Aorta (tissue), 5 donors: ENCODE measurements at places on chromosomes 6 and 20. TPM values are rescaled to one million over a fixed set of nuclear protein-coding genes. Genes with fewer than 3 reads are reported as not detected.

TNNC2 gene
- polyA plus RNA-seq, result 26.3 TPM

ZNF334 gene
- 0.92 TPM for polyA plus RNA-seq

GPR6 gene
- not detected for polyA plus RNA-seq

MRPL2 gene
- 55.2 TPM for polyA plus RNA-seq

FYN gene
- 31.7 TPM for polyA plus RNA-seq

TGM6 gene
- not detected for polyA plus RNA-seq

KCNK17 gene
- 3.0 TPM for polyA plus RNA-seq

DNA sequence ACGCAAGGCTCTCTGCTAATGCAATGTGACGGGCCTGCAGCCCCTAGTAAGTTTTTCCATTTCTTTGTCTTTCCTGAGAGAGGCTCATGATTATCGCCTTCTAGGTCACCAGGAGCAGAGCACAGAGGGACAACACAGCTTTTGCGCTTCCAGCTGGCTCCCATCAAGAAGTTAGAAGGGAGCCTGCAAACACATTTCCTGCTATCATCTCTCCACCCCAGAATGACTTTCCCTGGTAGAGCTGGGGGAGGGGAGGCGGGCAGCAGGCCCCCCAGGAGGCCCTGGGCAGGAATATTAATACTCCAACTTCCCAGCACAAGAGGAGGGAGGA is 35.7 kb upstream of the CCDC167 start:
- DNase-seq, result no peak
- no peak overlapping the region for H3K27ac ChIP-seq
- no peaks in the 10 kb centered on the region for H3K4me1 ChIP-seq
- H3K36me3 ChIP-seq, result no peaks in the 10 kb centered on the region
- H3K4me3 ChIP-seq, result no peak overlapping the region

DNA sequence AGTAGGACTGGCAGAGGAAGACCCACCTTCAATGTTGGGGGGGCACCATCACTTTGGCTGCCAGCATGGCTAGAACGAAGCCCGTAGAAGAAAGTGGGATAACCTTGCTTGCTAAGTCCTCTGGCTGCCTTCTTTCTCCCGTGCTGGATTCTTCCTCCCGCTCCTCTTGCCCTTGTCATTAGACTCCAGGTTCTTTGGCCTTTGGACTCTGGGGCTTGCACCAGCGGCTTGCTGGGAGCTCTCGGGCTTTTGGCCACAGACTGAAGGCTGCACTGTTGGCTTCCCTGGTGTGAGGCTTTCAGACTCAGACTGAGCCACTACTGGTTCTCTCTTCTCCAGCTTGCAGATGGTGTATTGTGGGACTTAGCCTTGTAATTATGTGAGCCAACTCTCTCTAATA is 28.2 kb downstream of the GSTA2 start:
- no peak overlapping the region for H3K27ac ChIP-seq
- H3K4me1 ChIP-seq, result no peaks in the 10 kb centered on the region
- H3K36me3 ChIP-seq, result no peaks in the 10 kb centered on the region
- no peak for DNase-seq
- no peak overlapping the region for H3K4me3 ChIP-seq

DNA sequence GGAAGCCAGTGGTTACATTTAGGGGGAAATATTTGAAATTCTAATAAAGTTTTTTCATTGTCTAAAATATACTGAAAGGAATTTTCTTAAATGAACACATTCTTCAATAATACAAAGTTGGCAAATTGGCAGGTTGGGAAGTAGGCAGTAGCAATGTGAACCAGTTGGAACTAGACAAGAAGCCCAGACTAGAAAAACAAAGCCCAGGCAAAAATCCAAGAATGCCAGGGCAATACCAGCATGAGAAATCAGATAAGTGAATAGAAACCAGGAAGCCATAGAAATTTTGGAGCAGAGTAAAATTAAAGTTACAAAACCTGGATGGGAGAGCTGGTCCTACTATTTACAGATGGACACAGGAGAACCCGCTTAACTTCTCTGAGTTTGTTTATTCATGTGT is 52.2 kb downstream of the TPBG start:
- H3K36me3 ChIP-seq, result no peaks in the 10 kb centered on the region
- no peak overlapping the region for H3K4me3 ChIP-seq
- H3K27me3 ChIP-seq, result no peaks in the 10 kb centered on the region
- DNase-seq, result no peak
- no peaks in the 10 kb centered on the region for H3K4me1 ChIP-seq
- no peak overlapping the region for H3K27ac ChIP-seq

DNA sequence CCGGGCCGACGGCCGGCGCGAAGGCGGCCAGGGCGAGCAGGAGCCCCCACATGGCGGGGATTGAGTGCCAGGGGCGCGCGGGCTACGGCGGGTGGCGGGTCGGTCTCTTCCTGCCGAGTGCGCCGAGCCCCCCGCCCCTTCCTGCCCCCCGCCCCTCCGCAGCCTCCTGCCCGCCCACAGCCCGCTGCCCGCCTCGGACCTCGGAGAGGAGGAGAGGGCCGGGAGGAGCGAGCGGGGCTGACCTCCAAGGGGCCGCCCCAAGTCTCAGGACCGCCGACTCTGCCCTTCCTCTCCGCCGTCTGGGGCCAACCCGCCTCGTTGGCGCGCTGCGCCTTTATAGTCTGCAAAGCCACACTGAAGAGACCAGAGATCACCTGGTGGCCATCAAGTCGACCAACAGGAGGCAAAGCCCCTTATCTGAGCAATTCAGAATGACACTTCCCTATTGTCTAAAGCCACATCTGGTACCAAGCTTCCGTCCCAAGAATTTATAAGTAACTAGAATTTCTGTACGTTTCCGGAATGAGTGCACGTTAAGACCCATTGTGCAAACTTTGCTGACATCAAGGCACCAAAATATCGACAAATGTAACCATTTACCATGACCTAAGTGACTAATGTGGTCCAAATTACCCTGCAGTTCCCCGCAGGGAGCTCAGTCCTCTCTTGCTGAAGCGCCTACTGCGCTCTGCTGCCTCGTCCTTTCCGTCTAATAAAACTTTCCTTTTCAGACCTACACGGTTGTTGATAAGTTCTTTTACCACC is at the start of gene CPXM1:
TSS of gene CPXM1 (minus strand) at position 107 of the 765 bp plus-strand sequence. CDS start at position 52, 55 bp downstream.
- H3K36me3 ChIP-seq, result no peaks in the 10 kb centered on the region
- no peaks in the 10 kb centered on the region for H3K27me3 ChIP-seq
- no peaks in the 10 kb centered on the region for H3K4me1 ChIP-seq

GRCh38 chr6:107116328-107116892 is 1.1 kb upstream of the BEND3 start:
- H3K27me3 ChIP-seq, result no peaks in the 10 kb centered on the region
- H3K4me1 ChIP-seq, result no peaks in the 10 kb centered on the region
- no peak overlapping the region for H3K27ac ChIP-seq
- no peak for DNase-seq
- H3K4me3 ChIP-seq, result no peak overlapping the region

- DNase-seq, result no peak
- H3K27ac ChIP-seq, result no peak overlapping the region
- peaks cover 11% of the 10 kb centered on the region for H3K4me1 ChIP-seq
- no peak overlapping the region for H3K4me3 ChIP-seq
- no peaks in the 10 kb centered on the region for H3K27me3 ChIP-seq
Observed at GRCh38 chr6:144349690-144350527, 64.8 kb downstream of the UTRN start.

DNA sequence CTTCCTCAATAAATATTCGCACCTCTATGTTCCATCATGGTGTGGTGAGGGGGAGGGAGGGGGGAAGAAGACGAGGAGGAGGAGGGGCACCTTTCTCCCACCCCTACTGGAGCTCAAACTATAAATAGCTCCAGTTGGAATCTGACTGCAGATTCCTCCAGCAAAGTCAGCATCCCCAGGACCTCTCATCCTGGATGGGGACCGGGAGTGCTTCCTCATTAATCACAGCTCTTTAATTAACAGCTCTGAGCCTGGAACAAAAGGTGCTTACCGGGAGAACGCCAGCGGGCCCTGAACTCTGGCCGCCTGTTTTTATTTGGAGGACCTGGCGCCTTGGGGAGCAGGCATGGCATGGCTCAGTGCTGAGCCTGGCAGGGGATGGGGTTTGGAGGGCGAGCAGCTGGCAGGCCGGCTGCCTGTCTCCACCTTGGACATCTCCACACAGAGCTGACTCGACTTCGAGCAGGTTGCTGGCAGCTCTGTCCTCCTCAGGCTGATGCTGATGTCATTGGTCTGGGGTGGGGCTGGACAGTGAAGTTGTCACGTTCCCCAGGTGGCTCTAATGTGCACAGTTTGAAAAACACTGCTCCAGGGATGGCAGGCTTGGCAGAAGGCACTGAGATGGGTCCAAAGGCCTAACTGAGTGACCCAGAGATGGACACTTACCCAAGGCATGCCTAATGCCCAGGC is 180.4 kb downstream of the DHX35 start:
- no peaks in the 10 kb centered on the region for H3K4me1 ChIP-seq
- H3K27me3 ChIP-seq, result no peaks in the 10 kb centered on the region
- H3K36me3 ChIP-seq, result no peaks in the 10 kb centered on the region
- no peak overlapping the region for H3K27ac ChIP-seq
- H3K4me3 ChIP-seq, result no peak overlapping the region
- DNase-seq, result no peak

DNA sequence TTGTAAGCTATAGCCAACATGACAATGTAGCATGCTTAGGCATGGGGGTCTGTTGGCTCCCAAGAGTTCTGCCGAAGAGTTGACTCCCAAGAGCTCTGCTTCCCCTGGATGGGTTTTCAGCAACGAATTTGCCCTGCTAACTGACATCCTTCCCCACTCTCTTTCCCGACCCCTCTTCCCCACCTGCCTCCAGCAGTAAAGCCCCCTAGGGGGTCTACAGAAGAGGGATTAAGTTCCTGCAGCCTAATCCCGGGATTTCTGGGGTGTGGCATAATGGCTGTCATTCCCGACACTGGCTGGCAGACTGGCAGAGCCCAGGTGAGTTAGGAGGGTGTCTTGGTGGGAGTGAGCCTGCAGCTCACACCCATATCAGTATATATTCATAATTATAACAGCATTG is 121.0 kb upstream of the ZNF184 start:
- no peaks in the 10 kb centered on the region for H3K36me3 ChIP-seq
- no peak for DNase-seq
- H3K4me1 ChIP-seq, result no peaks in the 10 kb centered on the region
- no peak overlapping the region for H3K4me3 ChIP-seq
- H3K27me3 ChIP-seq, result peaks cover 7% of the 10 kb centered on the region

GRCh38 chr6:3138341-3138740 is 19.0 kb downstream of the TUBB2A start:
- no peak overlapping the region for H3K27ac ChIP-seq
- H3K4me3 ChIP-seq, result no peak overlapping the region
- H3K4me1 ChIP-seq, result no peaks in the 10 kb centered on the region

GRCh38 chr6:10383331-10384090 is 31.4 kb downstream of the TFAP2A start:
- DNase-seq, result no peak
- H3K4me1 ChIP-seq, result no peaks in the 10 kb centered on the region
- H3K27me3 ChIP-seq, result no peaks in the 10 kb centered on the region
- no peak overlapping the region for H3K4me3 ChIP-seq

DNA sequence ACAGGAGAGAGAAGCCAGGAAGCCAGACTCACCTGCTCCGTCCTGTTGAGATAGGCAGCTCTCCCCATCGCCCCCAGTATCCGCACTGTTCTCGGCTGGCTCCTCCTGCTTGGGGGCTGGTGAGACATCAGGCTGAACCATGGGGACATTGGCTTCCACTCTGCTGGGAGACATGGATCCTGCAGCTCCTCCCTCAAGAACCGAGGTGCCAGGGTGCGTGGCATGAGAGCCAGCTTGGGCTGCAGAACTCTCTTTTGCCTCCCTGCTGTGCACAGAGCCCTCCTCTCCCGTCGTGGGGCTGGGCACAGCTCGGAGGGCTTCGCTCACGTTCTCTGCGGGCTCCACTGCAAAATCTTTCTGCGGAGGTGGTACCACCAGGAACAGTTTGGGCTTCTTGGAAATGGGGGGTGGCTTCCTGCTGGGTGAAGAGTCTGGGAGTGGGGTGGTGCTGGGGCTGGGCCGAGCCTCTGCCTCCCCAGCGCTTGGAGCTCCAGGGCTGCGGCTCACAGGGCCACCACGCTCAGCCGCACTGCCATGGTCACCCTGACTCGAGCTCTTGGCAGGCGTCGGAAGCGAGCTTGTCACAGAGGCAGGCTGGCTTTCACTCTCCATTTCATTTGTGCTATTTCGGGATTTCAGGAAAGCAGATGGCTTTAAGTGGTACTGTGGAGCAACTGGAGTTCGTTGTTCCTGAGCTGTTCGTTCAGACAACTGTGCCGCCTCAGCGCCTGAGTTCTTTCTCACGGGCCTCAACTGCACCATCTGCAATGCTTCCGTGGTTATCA is 26.5 kb downstream of the HEBP2 start:
- no peak overlapping the region for H3K4me3 ChIP-seq
- H3K27me3 ChIP-seq, result no peaks in the 10 kb centered on the region
- no peak for DNase-seq
- H3K27ac ChIP-seq, result no peak overlapping the region
- no peaks in the 10 kb centered on the region for H3K36me3 ChIP-seq
- no peaks in the 10 kb centered on the region for H3K4me1 ChIP-seq

DNA sequence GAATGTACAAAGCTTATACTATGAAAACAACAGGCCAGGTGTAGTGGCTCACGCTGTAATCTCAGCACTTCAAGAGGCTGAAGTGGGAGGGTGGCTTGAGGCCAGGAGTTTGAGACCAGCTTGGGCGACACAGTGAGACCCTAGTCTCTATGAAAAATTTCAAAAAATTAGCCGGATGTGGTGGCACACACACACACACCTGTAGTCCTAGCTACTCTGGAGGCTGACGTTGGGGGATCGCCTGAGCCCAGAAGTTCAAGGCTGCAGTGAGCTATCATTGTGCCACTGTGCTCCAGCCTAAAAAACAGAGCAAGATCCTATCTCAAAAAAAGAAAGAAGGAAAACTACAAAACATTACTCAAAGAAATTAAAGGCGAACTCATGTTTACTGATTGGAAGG is 7.3 kb upstream of the ASF1A start:
- H3K27ac ChIP-seq, result no peak overlapping the region
- DNase-seq, result no peak
- no peaks in the 10 kb centered on the region for H3K27me3 ChIP-seq
- H3K4me1 ChIP-seq, result no peaks in the 10 kb centered on the region

- H3K27me3 ChIP-seq, result no peaks in the 10 kb centered on the region
- H3K36me3 ChIP-seq, result peaks cover 3% of the 10 kb centered on the region
- H3K27ac ChIP-seq, result no peak overlapping the region
- H3K4me3 ChIP-seq, result no peak overlapping the region
Observed at GRCh38 chr6:152121910-152122309, 314.4 kb downstream of the ESR1 start.

DNA sequence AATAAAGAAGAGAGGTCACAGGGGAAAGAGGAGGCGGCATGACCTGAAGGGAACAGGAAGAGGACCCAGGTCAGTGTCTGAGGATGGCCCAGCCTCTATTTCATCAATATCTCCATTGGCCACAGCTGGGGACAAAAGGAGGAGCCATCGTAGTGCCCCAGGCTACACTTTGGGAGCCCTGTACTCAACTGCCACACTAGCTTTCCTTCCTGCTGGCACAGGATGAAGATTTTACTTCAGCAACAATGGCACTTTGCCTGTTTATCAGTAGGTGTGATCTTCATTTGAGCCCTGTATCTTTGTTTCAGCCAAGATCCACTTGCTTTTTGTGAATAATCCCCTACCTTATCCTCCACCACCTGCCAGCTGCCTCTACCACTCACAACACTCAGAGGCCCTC is 35.4 kb upstream of the RCAN2 start:
- H3K4me3 ChIP-seq, result no peak overlapping the region
- H3K4me1 ChIP-seq, result peaks cover 3% of the 10 kb centered on the region
- H3K27ac ChIP-seq, result no peak overlapping the region
- DNase-seq, result no peak
